MG63 (cell line): ENCODE measurements at places on chromosomes 2 and 18.

- no peak for DNase-seq
Measured at GRCh38 chr2:134360745-134361487, 107.0 kb downstream of the MGAT5 start.

- DNase-seq: peak; percentile 43
Measured at GRCh38 chr2:29130295-29130694, 15.1 kb downstream of the CLIP4 start.

DNA sequence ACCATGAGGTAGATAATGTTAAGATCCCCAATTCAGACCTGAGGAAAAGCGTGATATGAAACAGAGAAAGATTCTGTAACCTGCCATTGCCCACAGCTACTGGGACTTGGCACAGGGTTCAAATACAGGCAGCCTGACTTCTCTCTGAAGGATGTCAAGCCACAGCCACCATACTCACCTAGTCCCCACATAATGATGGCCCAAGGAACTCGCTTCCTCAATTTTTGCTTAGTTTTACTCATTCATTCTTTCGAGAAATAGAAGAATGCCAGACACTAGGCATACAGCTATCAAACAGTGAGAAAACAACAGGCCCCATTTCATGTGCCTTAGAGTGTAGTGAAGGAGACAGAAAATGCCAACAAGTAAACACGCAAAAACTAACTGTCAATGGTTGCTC lies 980 bp upstream of the SULT1C4 start:
- DNase-seq: no peak

DNA sequence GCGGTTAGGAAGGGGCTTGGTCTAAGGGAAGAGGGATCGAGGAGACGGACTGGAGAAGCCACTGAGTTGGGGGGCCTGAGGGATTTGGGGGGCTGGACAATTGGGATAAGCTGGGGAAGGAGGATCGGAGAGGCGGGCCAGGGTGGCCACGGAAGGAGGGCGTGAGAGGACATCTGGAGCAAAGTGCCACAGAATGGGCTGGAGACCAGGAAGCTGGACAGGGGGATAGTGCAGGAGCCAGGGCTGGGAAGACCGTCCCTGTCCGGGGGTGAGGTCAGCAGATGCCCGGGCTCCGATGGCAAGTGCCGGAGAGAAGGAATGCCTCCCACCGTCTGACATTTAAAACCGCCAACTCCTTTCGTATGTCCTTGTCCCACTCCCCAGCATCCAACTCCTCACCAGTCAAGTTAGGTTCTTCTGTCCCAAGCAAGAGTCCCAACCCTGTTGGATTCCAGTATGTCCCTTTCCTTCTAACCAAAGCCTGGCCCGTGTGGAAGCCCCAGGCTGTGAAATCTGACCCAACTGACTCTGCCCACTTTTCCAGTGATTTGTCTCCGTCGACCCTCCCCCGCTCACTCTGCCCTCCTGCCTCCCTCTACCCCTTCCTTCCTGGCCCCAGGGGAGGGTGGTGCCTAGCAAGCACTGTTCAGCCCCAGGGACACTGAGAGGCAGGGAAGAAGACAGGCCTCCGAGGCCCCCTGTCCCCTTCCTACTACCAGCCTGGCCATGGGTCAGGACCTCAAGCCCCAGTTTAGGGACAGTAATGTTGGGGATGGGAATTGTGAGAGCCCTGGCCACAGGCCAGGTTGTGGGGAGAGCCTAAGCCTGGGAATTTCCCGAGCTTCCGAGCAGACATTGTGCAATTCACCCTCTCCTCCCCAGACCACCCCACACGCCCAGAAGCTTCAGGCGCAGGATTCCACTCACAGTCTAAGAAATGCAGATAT lies 31.5 kb upstream of the TMBIM1 start:
- peak; percentile 10 for DNase-seq

- DNase-seq: no peak
Measured at GRCh38 chr18:9140381-9140780, 3.8 kb downstream of the ANKRD12 start.

- DNase-seq: no peak
Measured at GRCh38 chr2:225457482-225457881, 58.0 kb downstream of the NYAP2 start.

DNA sequence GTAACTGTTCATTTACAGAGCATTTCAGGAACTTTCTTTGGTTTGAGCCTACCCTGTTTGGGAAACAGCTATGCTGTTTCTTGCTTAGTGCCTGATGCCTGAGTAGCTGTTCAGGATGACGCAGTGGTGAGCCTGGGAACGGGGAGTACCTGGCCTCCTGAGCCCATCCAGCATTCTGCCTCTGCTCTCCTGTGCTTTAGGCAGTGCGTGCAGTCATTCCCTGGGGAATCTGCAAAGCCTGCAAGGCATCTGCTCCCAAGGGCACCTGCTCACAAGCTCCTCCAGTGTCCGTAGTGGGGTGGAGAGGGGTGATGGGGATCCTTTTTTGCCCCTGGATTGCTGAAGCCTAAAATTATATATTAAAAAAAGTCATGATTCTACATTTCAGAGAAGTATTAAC lies 68.8 kb downstream of the RAPGEF4 start:
- DNase-seq: no peak

GRCh38 chr18:42801706-42802105 lies 313.8 kb downstream of the RIT2 start:
- no peak for DNase-seq

- no peak for DNase-seq
Measured at GRCh38 chr18:3597409-3598357, 147.7 kb downstream of the TGIF1 start.

DNA sequence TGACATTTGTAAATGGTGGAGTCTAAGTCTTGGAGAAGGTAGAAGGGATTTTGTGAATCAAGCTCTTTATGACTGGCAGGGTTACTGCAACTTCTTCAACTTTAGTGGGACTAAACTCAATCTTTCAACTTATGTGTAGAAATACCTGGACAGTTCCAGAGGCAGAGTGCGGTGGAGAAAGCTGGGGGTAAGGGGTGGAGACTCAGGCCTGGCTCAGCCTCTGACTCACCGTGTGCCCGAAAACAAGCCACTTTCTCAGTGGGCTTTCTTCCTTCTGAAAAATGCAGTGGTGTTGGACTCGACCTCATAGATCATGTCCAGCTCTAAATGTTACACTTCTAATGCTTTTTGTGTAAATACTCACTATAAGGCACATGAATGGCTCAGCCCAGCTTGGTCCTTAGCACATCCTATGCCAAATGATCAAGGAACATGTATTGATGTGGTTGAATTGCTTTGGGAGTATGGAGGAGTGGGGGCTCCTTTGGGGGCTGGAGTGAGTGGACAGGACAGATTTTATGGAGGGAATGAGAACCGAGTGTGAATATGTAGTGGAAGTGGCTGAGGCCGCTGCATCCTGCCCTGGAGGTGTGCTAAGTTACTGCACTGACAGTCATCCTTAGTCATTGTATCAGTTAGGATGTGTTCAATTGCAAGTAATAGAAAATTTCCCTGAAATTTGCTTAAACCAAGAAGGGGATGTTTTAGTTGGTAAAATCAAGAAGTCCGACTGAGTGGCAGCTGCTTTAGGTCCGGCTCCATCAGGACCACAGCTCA lies 32.2 kb upstream of the IGFBP5 start:
- no peak for DNase-seq

- no peak for DNase-seq
Measured at GRCh38 chr2:113002677-113003076, 2.6 kb upstream of the IL36A start.

GRCh38 chr18:51137026-51137729 lies 60.3 kb downstream of the MEX3C start:
- peak; percentile 63 for DNase-seq

- no peak for DNase-seq
Measured at GRCh38 chr2:11019614-11020013, 107.9 kb downstream of the KCNF1 start.

DNA sequence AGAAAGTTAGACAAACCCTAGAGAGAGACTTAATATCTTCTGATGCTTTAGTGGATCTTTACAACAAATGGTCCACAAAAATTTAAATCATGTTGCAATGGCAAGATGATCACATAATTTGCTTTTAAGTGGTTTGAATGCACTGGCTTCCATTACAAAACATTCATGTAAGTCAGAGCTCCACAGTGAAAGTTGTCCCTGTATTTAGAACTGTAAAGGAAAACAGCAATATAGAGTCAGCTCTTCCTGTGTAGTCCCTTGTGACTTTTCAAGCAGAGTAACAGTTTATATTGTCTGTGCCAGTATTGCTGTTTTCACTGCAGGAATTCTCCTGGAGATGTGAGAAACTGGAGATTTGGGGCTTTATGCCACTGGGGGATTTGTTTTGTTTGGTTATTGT lies 77.7 kb downstream of the MEIS1 start:
- no peak for DNase-seq

GRCh38 chr18:73840319-73840945 lies 307.2 kb downstream of the FBXO15 start:
- DNase-seq: no peak

- DNase-seq: no peak
Measured at GRCh38 chr2:44833171-44834069, 108.1 kb upstream of the SIX3 start.

DNA sequence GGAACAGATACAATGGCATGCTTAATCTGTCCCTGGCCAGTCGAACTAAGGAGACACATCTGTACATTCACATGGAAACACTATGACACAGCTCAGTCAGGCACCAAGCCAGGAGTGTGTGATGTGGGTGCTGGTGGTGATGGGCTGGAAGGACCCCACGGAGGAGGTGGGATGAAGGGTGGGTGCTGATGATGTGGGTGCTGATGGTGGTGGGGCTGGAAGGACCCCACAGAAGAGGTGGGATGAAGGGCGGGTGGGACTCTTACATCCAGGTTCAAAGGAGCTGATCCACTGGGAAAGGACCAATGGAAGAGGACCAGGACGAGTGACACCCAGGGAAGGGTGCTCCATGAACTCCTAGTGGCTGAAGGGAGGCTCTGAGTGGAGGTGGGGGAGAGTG lies 34.8 kb upstream of the ACAA2 start:
- DNase-seq: no peak

DNA sequence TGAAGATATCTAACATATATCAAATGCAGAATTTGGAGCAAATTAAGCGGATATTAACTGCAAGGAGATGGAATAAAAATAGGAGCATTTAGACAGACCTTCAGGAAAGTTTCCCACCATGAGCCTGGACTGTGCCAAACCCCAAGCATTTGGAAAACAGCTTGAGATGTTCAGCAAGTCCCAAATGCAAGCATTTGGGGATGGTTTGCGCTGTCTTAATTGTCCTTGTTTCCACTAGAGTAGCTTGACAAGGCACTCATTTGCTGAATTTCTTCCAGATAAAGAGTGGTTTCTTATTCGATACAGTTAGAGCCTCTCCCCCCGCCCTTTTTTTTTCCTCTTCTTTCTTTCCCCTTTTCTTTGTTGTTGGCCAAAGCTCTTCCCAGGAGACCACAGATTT lies 77.1 kb upstream of the CDC42EP3 start:
- no peak for DNase-seq

GRCh38 chr2:120914839-120915521 lies 179.3 kb downstream of the GLI2 start:
- peak; percentile 92 for DNase-seq

GRCh38 chr2:2698182-2699120 lies 367.4 kb upstream of the MYT1L start:
- DNase-seq: no peak

- DNase-seq: no peak
Measured at GRCh38 chr2:178258916-178259315, 64.6 kb downstream of the OSBPL6 start.

DNA sequence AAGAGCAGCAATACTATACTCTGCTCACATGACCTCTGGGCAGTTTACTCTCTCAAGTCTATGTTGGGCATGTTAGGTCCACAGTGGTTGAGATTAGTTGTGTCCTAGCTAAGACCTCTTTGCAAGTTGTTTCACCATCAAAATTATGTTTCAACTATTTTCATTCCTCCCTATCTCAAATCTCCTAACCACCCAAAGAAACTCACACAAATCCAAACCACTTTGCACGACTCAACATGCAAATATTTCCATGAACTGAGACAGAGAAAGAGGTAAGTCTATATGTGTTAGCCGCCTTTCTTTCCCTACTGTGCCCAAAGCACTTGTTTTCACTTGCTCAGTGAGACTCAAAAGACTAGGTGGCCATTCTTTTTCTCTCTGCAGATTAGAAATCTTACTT lies 546.8 kb downstream of the TNS1 start:
- DNase-seq: no peak

DNA sequence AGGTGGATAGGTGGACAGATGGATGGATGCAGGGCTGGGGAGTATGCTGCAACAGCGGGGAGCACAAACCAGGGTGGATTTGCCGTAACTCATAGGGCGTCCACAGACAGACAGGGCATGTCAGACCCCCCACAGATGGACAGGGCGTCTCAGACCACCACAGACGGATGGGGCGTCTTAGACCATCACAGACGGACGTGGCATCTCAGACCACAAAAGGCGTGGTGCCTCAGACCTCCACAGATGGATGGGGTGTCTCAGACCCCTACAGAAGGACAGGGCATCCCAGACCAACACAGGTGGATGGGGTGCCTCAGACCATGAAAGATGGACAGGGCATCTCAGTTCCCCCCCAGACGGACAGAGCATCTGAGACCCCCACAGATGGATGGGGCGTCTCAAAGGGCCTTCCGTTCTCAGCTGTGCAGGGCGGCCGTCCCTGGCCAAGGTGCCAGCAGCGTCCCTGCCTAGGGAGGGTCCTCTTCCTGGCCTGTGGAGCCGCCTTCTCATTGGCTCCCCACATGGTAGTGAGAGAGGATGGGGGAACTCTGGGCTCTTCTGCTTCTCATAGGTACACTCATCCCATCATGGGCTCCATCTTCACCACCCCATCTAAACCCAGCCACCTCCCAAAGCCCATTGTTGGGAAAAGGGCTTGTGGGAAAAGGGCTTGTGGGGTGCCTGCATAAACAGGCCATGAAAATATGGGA lies 2.1 kb downstream of the ANKMY1 start:
- no peak for DNase-seq

DNA sequence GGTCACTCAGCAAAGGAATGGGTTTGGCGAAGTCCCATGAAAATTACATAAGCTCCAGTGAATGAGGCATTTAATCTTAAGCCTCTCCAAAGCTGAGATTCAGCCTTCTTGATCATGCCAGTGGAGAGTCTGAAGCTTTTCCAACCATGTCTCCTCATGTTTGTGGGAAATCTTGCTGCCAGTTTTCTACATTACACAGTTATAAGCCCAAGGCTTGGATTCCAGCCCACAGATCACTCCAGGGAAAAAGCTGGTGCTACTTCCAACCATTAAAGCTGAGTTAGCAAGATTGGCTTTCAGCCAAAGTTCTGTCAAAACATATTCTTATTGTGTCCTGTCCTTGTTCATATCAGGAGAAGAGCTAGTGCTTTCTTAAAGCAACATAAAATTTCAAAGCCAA lies 293.8 kb downstream of the LRRTM4 start:
- peak; percentile 72 for DNase-seq

DNA sequence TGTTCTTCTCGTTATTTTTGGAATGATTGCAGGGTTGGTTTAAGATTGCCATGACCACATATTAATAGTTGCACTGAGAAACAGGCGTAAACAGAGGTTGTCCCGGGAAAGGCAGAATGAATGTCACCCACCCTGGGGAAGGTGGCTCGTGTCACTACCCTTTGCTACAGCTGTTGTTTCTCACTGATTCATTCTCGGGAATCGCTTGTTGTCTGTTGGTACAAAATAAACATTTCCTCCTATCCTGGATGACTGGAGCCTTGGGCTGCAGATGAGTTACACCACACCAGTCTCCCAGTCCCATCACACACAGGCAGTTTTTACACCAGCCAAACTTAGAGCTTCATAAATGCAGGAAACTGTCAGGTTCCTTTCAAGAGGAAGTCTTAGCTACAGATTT lies 216.7 kb downstream of the GBX2 start:
- no peak for DNase-seq
